MCF 10A (cell line): ENCODE measurements at places on chromosomes 3 and 15. TPM values are rescaled to one million over a fixed set of nuclear protein-coding genes. Genes with fewer than 3 reads are reported as not detected.

The PAQR5 gene
- total RNA-seq: 16.7 and 20.3 TPM in 2 replicates

The CADM2 gene
- total RNA-seq: not detected in 2 replicates

The SI gene
- not detected in 2 replicates for total RNA-seq

The RTP3 gene
- total RNA-seq: not detected in 2 replicates

The RLBP1 gene
- total RNA-seq: not detected in 2 replicates

The VWA5B2 gene
- not detected in 2 replicates for total RNA-seq

The DNAJA4 gene
- total RNA-seq: not detected in 2 replicates

The COL6A5 gene
- total RNA-seq: not detected in 2 replicates

GRCh38 chr3:77042343-77042742 is 2.4 kb downstream of the ROBO2 start:
- no peak for DNase-seq

GRCh38 chr15:66405007-66405406 is 18.3 kb downstream of the MAP2K1 start:
- DNase-seq: no peak

GRCh38 chr15:57534281-57534680 is 57.4 kb upstream of the MYZAP start:
- no peak for DNase-seq

DNA sequence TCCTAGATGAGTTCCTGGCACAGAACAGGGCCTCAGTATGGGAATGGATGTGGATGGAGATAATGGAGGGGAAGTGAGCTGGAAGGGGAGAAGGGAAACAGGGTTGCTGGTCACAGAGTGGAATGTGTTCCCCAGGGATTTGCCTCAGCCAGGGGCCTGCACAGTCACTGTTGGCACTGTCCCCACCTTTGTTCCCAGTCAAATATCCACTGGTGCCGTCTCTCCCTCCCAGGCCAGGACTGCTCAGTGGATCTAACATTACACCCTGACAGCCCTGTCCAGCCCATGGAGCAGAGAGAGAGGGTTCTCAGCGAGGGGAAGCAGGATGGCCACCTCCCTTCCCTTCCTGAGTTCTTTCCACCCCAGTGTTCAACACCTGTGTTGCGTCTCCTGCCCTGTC is 1.5 kb upstream of the PPP1R2 start:
- no peak for DNase-seq

GRCh38 chr15:87614704-87615103 is 641.8 kb downstream of the NTRK3 start:
- DNase-seq: no peak

DNA sequence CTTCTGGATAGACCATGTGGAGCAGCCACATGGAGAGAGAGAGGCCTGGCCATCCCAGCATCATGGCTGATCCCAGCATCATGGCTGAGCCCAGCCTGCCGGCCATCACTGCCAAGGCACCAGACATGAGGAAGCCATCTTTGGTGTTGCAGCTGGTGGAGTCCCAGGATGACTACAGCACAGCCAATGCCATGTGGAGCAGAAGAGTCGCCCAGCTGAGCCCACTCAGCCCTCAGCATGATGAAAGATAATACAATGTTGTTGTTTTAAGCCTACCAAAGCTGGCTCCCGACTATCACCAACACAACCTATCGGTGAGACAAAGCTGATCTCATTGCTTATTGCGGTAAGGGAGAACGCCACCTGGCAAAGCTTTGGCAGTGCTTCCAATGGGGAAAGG is 18.4 kb downstream of the HES1 start:
- DNase-seq: no peak

DNA sequence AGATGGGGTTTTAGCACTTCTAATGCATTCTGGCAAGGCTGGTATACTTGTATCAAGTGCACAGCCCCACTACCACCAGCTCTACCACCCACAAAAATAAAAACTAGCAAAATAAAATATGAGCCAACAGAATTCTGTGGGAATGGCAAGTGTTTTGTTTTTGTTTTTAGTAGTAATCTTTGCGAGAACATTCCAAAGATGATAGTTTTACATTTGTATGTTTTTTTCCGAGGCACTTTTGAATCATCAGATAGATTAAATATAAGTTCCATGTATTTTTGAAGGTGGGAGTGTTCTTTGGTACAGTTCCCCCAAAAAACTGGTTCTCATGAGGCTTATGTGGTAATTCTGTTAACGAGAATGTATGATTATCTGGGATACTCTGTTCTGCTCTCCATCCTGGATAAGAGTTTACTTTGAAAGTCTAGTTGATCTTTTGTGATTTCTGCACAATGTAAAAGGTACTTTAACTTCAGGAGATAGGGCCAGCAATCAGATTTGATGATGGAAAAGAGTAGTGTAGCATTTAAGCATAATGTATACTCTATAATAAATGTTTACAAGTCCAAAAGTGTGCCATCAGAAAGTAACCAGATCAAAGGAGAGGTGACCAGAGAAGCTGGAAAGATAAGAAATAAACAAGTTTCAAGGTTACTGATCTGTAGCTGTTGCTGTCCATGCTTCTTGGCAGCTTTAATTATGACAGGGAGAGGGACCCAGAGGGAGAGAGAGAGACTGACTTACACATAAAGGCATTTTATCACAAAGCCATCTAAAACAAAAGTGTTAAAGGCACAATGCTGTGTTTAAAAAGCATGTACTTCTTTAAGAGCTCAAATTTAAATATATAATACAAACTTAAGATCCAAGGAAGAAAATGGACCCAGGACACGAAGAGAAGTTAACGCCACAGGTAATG is 130.9 kb downstream of the PGPEP1L start:
- DNase-seq: no peak

DNA sequence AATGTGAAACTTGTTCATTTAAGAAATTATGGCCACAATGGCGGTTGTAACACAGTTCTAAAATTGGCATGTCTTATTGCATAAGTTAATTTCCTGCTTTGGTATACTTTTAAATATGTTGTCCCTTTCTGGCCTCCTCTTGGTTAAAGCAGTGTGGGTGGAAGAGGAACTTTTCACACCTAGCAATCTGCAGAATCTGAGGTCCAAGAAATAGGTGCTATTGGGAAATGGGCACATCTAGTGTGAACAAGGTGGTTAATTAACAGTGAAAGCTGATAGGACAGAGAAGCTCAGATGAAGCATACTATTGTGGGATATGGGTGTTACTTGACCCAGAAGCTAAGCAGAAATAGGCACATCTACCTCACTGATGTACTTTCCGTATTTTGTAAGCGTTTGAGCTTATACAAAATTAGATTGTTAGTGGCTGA is 10.6 kb downstream of the CMC1 start:
- DNase-seq: no peak

GRCh38 chr3:29004885-29005599 is 275.8 kb upstream of the RBMS3 start:
- DNase-seq: no peak

DNA sequence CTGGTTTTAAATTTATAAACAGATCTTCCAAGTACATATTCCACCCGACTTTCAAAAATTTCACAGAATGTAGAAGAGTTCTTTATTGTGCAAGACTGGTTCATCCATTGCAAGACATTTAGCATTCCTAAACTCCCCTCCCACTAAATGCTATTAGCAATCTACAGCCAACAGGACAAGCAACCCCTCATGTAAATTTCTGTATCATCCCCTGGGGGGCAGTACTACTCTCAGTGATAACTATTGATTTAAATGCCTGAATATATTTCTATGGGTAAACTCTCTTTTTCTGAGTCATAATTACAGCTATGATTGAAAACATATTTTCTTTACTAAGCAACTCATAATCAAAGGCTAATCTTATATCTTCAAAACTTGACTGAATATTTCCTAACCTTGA is 10.7 kb upstream of the SLC15A2 start:
- peak; percentile 54 for DNase-seq

DNA sequence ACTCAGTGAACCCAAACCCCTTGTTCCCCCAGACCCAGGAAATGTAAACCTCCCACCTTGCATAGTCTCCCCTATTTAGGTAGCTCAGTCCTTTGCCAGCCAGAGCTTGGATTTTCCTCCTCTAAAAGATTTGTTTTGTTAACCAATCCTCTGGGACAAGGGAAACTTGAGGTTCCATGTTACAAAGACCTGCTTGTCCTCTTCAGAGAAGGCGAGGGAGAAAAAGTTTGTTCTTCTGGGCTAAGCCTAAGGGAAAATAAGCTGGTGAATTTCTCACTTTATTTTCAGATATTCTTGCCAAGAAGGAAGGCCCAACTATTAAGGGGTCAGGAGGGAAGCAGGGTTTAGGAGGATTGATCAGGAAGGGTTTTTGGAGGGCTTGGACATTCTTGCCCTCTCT is 136.1 kb upstream of the PROK2 start:
- DNase-seq: no peak

- peak; percentile 38 for DNase-seq
Observed at GRCh38 chr15:60582370-60583036, 103.6 kb upstream of the ICE2 start.

GRCh38 chr3:157248590-157249422 is 88.9 kb upstream of the CCNL1 start:
- DNase-seq: peak; percentile 81
